ENCODE measurements at places on chromosomes 16 and 17.

GRCh38 chr17:17890773-17891759 is 54.3 kb upstream of the SREBF1 start:
- peak; percentile 52 for DNase-seq

GRCh38 chr16:68427649-68428303 is 20.5 kb downstream of the SMPD3 start:
- peak; percentile 12 for DNase-seq

- no peak for DNase-seq
Observed at GRCh38 chr16:3026609-3027488, 3.0 kb downstream of the THOC6 start.

DNA sequence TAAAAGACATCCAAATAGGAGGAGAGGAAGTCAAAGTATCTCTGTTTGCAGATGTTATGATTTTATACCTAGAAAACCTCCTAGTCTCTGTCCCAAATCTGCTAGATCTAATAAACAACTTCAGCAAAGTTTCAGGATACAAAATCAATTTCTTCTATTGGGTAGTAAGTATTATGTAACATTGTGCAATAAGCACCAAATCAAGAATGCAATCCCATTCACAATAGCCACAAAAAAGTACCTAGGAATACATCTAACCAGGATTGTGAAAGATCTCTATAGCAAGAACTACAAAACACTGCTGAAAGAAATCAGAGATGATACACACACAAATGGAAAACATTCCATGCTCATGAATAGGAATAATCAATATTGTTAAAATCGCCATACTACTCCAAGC is 13.0 kb downstream of the NLRP1 start:
- no peak for DNase-seq

DNA sequence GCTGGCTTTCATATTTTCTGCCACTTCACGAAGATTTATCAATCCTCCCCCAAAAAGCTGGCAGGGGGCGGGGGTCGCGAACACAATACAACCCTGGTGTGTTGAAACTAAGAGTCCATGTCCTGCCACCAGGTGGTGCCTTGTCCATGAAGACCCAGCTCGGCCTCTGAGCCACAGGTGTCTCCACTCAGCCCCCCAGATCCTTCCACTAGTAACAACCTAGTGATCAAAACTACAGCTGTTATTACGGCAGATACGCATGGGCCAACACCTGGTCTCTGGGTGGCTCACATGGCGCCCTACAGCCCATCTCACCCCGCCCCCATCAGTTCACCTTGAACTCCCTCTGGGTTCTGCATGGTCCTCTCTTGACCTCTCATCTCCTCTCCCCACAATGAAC is 27.7 kb downstream of the USP7 start:
- DNase-seq: no peak

- no peak for DNase-seq
Observed at GRCh38 chr16:86810062-86810461, 231.7 kb downstream of the FOXL1 start.

DNA sequence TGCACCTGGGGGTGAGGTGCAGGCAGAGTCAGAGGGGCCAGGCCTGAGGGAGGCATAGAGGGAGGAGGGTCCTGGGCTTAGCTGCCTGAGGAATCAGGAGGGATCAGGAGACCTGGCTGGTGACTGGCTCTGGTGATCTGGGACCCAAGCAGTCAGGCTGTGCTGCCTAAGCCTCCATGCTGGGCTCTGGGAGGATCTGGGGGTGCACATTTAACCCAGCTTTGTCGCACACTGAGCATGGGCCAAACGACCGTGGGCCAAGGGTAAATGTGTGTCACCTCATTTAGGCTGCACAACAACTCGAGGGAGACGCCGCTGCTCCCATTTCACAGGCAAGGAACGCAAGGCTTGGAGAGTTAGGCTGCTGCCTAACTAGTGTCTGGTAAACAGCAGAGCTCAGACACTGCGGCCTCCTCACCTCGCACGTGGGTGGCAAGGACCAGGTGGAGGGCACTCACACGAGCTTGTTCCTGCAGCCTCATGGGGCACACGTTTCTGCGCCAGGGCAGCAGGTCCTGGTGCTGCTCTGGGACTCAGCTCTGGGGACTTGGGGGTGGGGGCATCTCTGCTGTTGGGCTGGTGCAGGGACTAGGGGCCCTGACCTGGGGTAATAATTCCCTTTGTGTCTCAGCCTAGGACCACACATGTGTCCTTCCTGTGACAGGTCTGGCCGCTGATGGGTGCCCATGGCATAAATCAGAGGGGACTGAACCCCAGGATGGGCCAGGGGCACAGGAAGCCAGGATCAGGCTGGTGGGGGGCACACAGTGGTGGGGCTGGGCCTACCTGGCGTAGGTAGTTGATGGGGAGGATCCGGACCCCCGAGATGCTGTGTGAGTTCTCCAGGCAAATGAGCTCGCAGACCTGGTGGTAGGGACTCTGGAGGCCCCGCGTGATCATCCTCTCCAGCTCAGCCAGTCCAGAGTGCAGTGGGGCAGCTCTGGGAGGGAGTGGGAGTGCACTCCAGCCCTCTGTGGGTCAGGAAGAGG is 18.7 kb downstream of the TMEM235 start:
- DNase-seq: no peak

GRCh38 chr17:57140316-57140715 is 55.3 kb downstream of the AKAP1 start:
- no peak for DNase-seq

GRCh38 chr16:1839554-1839953 is 12.5 kb downstream of the FAHD1 start:
- no peak for DNase-seq

DNA sequence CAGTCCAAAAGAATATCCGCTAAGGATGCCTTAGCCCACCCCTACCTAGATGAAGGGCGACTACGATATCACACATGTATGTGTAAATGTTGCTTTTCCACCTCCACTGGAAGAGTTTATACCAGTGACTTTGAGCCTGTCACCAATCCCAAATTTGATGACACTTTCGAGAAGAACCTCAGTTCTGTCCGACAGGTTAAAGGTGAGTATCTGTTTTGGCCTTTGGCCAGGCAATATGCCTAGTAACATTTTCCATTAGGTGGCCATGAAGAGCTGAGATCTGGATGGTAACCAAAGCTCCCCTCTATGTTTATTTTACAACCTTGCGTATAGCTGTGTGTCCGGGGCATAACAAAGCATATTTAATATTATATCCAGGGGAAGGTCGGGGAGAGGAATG is 128.0 kb upstream of the TMEM97 start:
- DNase-seq: no peak

DNA sequence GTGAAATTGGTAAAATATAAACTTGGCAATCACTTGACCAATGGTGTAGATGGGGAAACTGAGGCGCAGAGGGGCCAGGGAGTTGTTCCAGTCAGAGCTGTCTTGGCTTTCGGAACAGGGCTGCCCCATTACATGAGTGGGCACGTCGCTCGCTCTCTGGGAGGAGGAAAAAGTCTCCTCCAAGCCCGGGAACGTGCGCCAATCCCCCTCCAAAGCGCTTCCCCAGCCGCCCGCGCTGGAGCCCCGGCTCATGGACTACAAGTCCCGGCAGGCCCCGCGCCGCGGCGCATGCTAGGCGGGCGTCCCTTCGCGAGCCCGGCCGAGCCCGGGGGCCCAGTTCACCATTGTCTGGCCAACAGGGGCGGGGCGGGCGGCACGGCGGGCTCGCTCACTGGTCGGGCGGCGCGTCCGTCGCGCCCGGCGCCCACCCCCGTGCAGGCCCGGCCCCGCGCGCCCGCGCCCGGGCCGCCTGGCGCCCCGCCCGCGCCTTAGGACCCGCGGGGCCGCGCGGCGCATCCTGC is at the start of gene LLGL1:
Gene LLGL1 (plus strand): TSS at position 515 of the 521 bp plus-strand sequence. CDS start 48 bp downstream, outside the sequence.
- DNase-seq: peak; percentile 98

DNA sequence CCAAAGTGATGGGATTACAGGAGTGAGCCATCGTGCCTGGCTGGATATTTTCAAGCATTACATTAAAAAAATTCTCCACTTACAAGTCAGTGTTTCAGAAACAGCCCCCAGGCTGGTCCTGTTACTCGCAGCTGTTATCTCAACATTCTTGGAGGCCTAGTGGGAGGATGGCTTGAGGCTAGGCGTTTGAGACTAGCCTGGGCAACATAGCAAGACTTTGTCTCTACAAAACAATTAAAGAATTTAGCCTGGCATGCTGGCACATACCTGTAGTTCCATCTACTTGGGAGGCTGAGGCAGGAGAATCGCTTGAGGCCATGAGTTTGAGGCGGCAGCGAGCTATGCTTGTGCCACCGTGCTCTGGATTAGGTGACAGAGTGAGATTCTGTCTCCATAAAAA is 26.5 kb upstream of the SPNS3 start:
- DNase-seq: no peak

GRCh38 chr17:65062171-65062915 is 5.8 kb upstream of the GNA13 start:
- no peak for DNase-seq

DNA sequence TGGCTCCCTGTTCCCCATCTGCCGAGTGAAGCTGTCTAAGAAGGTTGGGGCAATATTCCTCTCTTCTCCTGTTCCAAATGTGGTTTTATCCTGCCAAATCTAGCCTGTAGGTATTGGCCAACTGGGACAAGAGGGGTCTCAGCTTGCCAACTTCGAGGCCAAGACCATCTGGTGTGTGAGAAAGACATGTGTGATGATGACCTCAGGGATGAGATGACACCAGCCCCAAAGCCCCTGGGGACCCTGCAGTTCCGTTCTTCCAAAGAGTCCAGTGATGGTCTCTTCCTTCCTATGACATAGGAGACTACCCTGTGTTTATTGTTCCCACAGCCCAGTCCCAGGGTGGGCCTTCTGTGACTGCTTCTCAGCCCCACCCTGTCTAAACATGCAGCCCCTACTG is 34.8 kb upstream of the ADAMTS18 start:
- DNase-seq: no peak

Measured in left colon (tissue), 2 donors.